SW480 (cell line): ENCODE measurements at places on chromosomes 6 and 20.
A peak's percentile ranks its signal among the peaks of the same experiment; 100 is the strongest.

GRCh38 chr20:8062756-8063155 is 43.2 kb upstream of the TMX4 start:
- no peak for DNase-seq

- no peak for DNase-seq
Observed at GRCh38 chr6:45574885-45575284, 197.2 kb upstream of the SUPT3H start.

DNA sequence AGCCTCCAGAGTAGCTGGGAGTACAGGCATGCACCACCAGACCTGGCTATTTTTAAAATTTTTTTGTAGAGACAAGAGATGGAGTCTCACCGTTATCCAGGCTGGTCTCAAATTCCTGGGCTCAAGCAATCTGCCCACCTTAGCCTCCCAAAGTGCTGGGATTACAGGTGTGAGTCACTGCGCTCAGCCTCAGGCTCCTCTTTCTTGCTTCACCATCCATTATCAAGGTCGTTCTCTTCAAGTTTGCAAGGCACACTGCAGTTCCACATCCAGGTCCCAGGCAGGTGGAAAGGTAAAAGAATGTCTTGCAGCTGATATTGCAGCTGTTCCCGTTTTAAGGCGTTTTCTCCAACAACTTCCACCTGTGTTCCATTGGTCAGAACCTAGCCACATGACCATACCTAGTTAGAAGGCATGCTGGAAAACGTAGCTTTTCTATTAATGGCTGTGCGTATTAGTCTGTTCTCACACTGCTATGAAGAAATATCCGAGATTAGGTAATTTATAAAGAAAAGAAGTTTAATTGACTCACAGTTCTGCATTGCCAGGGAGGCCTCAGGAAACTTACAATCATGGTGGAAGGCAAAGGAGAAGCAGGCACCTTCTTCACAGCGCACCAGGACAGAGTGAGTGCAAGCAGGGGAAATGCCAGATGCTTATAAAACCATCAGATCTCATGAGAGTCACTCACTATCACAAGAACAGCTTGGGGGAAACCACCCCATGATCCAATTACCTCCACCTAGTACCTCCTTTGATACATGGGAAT is 51.7 kb downstream of the PCNA start:
- DNase-seq: no peak

GRCh38 chr6:80339421-80339820 is 232.9 kb downstream of the BCKDHB start:
- DNase-seq: no peak

DNA sequence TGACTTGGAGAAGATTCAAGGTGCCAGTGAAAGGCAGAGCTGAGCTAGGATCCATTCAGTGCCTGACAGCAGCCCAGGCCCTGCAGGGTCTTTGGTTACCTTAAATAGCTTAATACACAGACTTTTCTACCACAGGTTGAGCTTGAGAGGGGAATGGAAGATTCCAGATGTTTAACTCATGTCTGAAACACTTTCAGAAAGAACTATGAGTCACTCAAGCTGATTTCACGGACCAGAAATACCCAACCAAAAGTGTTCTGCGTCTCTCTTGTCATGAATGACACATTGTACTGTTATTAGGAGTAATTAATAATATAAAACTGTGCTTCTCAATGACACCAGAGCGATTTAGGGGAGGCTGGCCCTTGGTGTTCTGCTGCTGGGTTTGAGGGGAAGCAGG is 6.4 kb upstream of the PMEPA1 start:
- peak; percentile 51 for DNase-seq

- DNase-seq: no peak
Observed at GRCh38 chr6:33029328-33030184, 20.2 kb upstream of the HLA-DOA start.

DNA sequence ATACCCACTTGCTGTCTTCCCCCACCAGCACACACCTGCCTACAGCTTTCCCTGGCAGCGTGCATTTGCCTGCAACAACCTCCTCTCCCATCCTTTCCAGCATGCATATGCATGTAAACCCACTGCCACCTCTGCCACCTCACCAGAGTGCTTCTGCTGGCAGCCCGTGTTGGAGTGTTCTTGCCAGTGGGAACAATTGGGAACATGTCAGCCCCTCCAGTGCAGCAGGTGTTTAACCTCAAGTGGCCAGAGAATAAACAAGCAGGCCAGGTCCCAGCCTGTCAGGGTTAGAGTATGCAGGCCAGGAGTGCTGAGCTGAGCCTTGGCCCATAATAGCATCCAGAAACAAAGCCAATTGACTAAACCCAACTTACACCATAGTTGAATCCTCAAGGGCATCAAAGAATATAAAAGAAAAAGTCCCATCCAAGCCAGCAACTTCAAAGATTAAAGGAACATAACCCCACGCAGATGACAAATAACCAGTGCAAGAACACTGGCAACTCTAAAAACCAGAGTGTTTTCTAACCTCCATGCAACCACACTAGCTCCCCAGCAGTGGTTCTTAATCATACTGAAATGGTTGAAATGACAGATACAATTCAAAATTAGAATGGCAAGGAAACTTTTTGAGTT is 1212.1 kb upstream of the CITED2 start:
- DNase-seq: no peak

DNA sequence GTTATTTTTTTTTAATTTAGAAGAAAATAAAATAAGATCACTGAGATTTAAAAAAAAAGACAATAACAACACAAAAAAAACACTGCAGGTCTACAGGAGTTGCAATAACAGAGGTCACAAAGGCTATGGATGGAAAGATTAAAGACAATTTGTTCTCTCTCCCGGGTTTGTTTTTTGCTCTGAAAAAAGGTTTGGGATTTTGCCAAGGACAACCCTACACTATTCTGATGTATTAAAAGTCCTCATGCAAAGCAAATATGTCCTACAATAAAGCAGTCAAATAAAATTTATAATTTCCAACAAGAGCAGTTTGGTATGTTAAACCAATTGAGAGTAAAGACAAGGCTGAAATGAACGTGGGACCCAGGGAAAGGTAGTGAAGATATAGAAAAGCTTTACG is 55.6 kb downstream of the PTPRK start:
- DNase-seq: no peak

DNA sequence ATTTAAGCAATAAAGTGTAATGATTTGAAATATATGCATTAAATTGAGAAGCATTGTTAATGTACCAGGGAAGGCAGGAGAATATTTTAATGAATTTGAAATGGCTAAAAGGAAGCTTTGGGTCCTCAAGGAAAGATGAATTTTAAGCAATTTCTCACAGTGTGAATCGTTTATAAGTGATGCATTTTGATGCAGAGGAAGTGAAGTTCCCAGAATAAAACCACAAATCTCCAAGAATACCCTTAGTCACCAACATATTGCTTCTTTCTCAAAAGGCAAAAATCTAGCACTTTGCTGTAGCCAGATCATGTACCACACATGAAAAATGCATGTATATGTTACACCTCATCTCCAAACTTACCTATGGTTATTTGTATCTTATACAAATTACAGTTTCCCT is 11.7 kb downstream of the TPD52L1 start:
- no peak for DNase-seq

- peak; percentile 44 for DNase-seq
Observed at GRCh38 chr6:135438907-135439535, 58.5 kb downstream of the AHI1 start.
